ENCODE measurements at places on chromosomes 3 and 15.

- no peak for DNase-seq
Observed at GRCh38 chr3:17339132-17339575, 403.3 kb downstream of the TBC1D5 start.

- DNase-seq: no peak
Observed at GRCh38 chr15:78345396-78346125, 5.4 kb downstream of the CRABP1 start.

GRCh38 chr3:170808041-170808440, 62.0 kb downstream of the RPL22L1 start:
- DNase-seq: no peak

DNA sequence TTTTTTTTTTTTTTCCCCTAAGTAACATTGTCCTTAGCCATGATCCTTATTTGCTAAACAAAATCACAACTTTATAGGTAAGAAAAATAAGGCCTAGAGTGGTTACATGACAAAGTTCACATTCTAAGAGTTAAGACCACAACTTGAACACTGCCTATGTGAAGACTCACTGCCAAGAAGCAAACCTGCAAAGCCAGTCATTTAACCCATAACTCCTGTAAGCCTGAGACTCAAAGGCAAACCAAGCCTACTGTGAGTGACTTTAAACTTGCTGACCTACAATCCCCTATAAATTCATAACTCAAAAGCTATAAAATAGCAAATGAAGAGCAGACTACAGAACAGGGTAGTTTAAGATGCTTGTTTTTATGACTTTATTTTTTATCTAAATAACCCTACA, 12.9 kb upstream of the ANKRD28 start:
- DNase-seq: no peak

DNA sequence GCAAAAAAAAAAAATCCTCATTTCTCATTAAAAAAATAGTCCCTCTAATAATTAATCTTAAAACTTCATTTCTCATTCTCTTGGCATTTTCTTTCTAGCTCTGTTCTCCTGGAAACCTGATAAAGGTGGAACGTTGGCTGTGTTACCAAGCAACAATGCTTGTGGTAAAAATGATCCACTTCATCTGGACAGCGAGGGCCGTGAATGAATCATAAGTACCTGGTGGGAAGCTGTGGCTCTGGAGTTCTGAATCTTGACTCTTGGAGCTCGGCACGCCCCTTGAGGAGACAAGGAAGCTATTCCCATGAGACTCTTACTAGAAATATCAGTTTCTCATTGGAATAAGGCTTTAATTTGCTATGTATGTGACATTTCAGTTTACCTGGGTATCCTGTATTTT, 32.5 kb downstream of the BCL2L10 start:
- DNase-seq: no peak

GRCh38 chr3:4824926-4825325, 154.3 kb upstream of the BHLHE40 start:
- no peak for DNase-seq

DNA sequence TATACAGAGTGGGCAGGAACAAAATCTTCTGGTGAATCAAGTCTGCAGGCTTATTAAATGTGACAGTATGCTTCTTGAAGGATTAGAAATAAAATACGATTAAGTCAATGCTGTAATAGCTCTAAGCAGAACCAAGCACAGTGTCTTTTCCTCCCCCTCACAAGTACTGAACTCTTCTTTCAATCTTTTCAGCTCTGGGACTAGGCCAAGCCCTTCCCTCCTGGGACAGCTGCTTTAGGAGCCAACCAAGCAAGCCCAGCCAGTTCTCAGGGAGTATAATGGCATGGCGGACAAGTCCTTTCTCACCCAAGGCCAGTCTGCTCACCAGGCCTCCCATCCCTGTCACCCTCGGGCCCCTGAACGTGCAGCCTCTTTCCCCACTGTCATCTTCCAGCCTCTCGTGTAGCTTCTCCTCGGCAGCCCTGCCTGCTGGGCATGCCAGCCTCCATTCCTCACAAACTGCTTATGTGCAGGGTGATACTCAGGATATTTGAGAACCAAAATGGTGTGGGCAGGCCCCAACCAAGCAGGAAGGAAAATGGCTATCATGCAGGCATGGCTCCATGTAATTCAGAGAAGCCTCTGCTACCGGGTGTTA, 8.4 kb upstream of the PPP1R2 start:
- no peak for DNase-seq

DNA sequence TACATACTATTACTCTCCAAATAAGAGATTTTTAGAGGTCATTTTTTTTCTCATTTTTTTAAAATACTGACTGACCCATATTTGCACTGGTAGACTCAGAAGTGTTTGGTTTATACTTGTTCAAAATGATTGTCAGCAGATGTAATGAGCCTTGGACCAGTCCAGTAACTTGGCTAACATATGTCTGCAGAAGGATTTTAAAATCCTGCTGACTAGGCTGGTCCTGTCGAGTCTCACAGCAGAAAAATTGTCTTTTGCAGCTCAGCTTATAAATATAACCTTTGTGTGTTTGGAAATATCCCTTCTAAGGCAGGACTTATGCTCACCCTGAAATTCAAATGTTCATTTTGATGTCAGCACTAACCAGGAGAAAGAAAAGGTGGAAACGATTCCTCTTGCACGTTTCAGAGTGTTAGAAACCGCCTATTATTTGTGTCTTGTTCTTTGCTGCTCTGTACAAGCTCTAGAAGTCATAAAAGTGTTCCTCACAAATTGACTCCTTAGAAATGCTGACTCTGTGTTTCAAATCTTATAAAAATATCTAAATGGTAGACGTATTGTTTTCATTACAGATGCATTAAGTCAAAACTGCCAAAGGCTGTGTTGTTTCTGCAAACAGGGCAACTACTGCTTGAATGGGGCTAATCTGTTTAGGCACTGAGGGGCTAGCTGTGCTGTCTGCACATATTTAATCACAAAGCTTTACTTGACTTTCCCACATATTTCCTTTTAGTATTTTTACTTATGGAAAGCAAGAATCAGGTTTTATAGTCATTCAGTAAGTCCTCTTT, 95.3 kb downstream of the CHL1 start:
- no peak for DNase-seq

DNA sequence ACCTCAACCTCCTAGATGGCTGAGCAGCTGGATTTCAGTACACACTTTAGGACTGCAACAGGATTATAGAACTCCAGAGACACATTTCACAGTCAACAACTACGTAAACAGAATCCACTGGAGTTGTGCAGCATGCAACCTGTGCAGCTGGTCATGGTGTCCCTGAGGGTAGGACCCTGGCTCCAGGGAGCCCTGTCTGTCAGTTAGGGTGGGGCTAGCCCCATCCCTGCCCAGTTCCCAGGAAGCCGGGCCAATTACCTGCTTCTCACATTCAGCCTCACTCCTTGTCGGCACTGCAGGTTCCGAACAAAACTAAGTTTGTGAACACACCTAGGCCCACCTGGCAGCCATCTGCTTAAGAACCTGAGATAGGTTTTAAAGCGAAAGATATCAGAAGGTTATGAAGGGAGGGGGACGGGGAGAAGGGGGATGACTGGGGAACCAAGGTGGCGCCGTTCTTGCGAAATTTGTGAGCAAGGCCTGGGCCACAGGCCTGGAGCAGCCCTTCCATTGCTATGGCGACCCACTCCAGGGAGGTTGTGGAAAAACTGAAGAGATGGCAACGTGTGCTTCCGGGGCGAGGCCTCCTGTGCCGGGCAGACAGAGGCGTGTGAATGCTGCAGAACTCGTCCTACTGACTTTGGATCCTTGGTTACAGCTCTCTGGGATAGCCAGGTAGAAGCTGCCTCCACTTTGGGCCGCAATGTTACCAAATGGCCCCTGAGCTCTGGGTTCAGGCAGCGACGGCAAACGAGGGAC, 25.3 kb downstream of the ACSBG1 start:
- DNase-seq: no peak

DNA sequence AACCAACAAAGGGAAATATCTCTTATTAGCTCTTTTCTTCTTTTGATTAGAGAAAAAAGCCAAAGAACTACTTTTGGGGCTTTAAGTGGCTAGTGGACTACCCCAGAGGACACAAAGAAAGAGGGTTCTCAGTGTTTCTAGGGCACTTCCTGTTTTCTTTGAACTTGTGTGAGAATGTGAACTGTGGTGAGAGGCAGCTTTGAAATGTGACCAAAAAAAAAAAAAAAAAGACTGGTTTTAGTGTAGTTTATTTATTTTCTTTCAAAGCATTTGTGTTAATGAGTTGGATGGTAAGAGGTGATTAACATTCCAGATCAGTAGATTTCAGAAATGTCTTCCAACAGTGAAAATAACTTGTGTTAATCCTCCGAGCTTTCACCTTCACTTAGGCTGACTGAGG, 32.4 kb downstream of the SELENOT start:
- peak; percentile 56 for DNase-seq

- no peak for DNase-seq
Observed at GRCh38 chr15:88661041-88661700, 22.4 kb downstream of the ISG20 start.

DNA sequence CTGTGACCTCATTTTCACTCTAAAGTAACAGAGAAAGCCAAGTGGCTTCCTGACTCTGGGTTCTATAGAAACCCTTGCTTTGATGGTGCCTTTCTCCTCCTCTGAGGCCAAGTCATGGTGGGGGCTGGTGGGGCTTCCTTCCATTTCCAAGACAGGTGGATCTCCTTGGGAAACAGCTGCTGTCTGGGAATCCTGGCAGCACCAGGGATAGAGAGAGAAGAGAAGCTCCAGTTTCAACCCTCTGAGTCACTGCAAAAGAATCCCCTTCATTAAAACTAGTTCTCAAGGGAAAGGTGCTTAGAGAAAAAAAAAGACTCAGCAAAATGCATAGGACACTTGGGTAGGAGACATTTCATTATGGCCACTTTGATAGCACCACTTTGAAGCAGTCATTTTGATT, 614.4 kb downstream of the FHIT start:
- DNase-seq: no peak

GRCh38 chr3:48215876-48216275, 7.4 kb upstream of the CAMP start:
- no peak for DNase-seq

GRCh38 chr3:70315021-70315420, 2.6 kb upstream of the MDFIC2 start:
- DNase-seq: no peak

DNA sequence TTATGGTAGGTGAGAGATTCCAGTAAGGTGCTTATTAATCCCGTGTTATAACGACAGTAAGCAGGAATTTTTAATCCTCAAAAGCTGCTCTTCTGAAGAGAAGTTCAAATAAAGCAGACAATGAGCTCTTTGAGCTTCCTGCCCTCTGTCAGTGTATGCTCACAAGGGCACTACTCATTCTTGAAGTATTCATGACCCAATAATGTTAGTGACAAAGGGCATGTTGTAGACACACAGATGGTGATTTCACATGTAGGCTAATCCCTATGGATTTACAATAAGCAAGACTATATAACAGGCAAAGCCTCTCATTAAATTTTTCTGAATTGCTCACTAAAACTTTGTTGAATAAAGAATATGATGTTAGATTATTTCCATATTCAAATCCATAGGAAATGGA, 578.6 kb downstream of the RSL24D1 start:
- DNase-seq: no peak

- no peak for DNase-seq
Observed at GRCh38 chr3:87333393-87333892, 57.1 kb upstream of the POU1F1 start.

DNA sequence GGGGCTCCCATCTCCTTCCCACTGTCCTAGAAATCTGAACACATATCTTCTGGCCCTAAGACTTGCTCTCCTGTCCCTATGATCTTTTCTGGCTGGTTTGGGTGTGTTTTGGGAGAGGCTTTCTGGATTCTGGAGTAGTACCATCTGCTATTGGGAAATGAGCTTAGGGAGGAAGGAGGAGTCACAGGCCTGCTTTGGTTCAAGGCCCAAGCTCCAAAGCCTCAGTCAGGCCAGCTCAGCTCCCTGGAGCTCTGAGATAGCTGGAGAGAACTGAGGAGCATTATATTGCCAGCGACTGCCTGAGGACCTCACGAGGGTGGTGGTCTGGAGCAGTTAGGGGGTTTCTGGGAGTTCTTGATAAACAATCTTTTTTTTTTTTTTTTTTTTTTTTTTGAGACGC, 18.7 kb downstream of the RASGRF1 start:
- no peak for DNase-seq

DNA sequence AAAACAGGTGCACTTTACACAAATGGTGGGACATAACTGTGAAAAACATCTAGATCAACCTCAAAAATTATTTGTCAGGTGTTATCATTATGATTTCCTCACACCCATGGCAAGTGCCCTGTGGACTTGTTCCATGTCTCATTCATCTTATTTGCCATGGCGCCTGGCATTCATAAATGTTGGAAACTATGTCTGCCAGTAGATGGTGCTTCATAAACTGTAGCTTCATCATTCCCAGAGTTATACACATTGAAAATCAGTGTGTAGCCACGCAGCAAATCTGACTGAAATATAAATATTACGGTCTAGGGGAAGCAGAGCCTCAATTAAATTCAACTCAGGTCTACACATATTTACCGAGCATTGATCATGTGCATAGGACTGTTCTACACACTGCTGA, 90.7 kb downstream of the IMPG2 start:
- no peak for DNase-seq

DNA sequence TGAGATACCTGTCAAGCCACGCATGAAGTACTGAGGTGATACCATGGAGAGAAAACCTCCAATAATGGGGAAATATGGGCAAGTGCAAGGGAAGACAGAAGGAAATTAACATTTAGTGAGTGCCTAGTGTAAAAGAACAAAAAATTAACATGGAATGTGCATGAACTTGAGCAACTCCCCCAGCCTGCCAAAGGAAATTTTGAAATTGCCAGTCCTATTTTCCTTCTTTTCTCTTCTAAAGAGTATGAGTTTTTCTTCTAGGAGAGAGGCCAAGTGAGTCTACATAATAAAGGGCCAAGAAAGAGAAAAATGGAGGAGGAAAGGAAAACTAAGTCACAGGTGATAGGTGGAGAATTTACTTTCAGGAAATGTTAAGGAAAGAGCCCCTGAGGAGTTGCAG, 602.4 kb upstream of the MDFIC2 start:
- DNase-seq: no peak

- DNase-seq: no peak
Observed at GRCh38 chr3:194888916-194889315, 203.2 kb downstream of the FAM43A start.

DNA sequence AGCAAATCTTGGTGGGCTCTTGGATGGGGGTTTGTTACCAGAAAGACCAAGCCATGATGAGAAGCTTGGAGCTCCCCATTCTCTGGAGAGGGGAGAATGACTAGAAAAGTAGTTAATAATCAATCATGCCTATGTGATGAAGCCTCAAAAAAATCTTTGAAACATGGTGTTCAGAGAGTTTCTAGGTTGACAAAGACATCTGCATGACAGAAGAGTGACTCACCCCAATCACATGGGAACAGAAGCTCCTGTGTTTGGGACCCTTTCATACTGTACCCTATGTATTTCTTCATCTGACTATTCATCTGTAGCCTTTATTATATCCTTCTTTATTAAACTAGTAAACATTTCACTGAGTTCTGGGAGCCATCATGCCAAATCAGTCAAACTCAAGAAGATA, 87.4 kb downstream of the BCHE start:
- no peak for DNase-seq

- no peak for DNase-seq
Observed at GRCh38 chr3:140298043-140298442, 363.1 kb downstream of the CLSTN2 start.

GRCh38 chr3:175495331-175495730, 636.2 kb downstream of the NAALADL2 start:
- DNase-seq: no peak

All from CD4-positive, alpha-beta T cell treated with Interleukin-12 subunit alpha and Interleukin-12 subunit beta, for 1 hour (primary cell).